ENCODE measurements at places on chromosomes 4 and X.
A peak's percentile ranks its signal among the peaks of the same experiment; 100 is the strongest.

GRCh38 chr4:77367638-77368037 lies 210.6 kb downstream of the CCNG2 start:
- no peak for DNase-seq

- DNase-seq, result no peak
Measured at GRCh38 chr4:142581881-142582280, 264.2 kb downstream of the INPP4B start.

- peak; percentile 11 for DNase-seq
Measured at GRCh38 chr4:17324386-17324830, 187.5 kb downstream of the QDPR start.

DNA sequence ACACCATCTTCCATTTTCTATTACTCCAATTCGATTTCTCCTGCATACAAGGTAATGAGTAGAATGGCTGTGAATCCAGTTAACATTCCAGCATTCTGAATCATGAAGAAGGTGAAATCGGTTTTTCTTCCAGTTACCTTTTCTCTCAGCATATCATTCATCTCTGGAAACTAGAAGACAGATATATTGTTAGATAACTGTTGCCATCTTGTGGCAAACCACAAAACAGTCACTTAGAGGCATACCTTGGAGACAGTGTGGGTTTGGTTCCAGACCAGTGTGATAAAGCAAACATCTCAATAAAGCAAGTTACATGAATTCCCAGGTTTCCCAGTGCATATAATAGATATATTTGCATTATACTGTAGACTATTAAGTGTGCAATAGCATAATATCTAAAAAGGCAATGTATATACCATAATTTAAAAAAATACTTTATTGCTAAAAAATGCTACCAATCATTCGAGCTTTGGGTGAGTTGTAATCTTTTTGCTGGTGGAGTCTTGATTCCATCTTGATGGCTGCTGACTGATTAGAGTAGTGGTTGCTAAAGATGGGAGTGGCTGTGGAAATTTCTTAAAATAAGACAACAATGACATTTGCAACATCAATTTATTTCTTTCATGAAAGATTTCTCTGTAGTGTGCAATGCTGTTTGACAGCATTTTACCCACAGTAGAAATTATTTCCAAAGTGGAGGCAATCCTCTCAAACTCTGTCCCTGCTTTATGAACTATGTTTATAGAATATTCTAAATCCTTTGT lies 82.1 kb downstream of the SLC39A8 start:
- no peak for DNase-seq

DNA sequence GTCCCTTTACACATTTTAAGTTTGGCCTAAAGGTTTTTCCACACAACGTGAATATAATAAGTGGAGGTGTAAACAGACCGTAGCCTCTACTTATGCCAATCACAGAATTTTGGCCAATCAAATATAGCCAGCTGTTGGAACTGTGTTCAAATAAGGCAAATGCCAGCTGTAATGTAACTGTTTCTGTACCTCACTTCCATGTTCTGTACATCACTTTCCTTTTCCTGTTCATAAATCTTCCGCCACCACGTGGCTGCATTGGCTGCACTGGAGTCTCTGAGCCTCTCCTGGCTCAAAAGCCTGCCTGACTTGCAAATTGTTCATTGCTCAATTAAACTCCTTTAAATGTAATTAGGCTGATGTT lies 105.1 kb upstream of the SMIM31 start:
- DNase-seq, result no peak

GRCh38 chrX:43656005-43656494 lies at the start of gene MAOA:
Gene MAOA, plus strand, starts transcription at chrX:43656299. Its CDS starts 43 bp downstream, at chrX:43656342.
- DNase-seq, result peak; percentile 88

DNA sequence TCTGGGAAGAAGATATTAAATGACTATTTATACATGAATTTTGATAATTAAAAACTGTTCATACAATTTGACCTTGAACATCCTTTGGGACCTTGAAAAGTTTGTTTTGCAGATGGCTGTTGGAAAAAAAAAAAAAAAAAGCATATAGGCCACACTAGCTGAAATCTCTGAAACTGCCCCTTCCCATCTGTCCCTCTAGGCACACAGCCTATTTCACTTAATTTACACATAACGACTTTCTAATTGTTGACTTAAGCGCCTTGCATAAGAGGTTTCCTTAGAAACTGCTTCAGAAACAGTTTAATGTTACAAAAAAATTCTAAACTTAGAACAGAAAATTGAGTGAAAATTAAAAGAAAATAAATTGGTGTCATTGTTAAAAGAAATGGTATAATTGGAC lies 131.0 kb downstream of the COX18 start:
- DNase-seq, result no peak

GRCh38 chr4:169664615-169665014 lies 44.2 kb downstream of the CLCN3 start:
- no peak for DNase-seq

DNA sequence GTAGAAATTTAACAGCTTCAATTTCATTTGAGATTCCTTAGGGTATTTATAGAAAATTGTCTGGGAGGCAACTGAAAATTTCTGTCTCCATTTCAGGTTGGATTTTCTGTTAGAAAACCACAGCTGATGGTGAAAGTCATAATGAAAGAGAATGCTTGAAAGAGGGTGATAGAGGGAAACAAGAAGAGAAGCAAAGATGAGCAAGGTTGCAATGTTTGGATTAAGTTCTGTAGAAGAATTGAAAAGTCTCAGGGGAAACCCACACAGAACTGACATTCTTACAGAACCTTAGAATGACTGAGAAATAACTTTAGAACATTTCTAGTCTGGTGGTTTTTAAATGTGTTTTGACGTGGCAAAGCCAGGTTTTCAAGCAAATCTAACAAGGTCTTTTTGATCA lies 14.7 kb downstream of the GBA3 start:
- no peak for DNase-seq

- DNase-seq, result no peak
Measured at GRCh38 chrX:41542536-41542935, 95.4 kb downstream of the NYX start.

DNA sequence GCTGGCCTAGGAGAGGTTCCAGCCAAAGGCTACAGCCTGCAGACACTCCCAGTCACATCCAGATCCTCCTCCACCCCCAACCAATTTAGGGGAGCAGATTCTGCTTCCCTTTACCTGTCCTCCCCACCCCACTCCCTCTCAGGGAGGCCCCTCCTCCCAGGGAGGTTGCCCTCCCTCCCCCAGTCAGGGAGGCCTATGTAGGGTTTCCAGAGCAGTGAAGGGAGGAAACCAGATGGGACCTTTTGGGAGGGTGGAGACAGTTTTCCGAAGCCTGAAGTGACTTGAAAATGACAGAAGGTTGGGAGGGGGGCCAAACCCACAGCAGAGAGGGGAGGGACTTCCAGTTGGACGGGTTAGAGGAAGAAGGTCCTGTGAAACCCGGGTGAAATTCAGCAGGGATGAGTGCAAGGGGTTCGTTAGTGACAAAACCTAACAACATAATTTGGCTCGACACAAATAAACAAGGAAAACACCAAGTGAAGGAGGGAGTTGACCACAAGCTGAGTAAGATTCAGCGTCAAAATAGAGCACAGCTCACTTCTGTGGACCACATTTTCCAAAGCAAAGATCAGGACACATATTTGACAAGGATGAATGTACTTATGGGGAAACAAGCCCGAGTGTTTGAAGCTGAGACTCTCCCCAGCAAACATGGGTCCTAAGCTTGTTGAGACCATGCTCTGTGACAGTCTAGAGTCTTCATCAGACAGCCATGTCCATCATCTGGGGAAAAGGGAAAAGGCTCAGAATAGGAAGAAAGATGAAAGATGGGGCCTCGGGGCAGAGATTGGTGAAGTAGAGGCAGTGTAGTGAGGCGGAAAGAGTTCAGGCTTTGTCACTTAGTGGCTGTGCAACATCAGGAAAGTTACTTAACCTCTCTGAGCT lies 46.4 kb downstream of the PRPS1 start:
- DNase-seq, result peak; percentile 69

- no peak for DNase-seq
Measured at GRCh38 chr4:98098764-98099163, 44.5 kb downstream of the STPG2 start.

DNA sequence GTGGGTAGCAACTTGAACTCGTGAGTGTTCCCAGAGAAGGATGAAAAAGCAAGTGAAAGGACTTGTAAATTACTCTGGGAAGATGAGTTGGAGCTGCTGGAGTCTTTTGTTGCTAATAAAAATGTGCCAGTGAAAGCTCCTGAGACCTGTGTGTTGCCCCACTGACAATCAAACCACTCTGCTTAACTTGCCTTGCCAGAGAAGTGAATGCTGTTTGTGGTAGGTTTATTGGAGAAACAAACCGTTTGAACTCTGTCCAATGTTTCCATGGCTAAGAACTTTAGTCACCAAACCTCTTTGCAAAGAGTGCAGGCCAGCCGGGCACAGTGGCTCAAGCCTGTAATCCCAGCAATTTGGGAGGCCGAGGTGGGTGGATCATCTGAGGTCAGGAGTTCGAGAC lies 586.9 kb downstream of the PCDH7 start:
- no peak for DNase-seq

GRCh38 chr4:8682725-8683124 lies 90.2 kb downstream of the CPZ start:
- DNase-seq, result no peak

GRCh38 chrX:103864886-103865534 lies 33.0 kb upstream of the RAB9B start:
- DNase-seq, result no peak

DNA sequence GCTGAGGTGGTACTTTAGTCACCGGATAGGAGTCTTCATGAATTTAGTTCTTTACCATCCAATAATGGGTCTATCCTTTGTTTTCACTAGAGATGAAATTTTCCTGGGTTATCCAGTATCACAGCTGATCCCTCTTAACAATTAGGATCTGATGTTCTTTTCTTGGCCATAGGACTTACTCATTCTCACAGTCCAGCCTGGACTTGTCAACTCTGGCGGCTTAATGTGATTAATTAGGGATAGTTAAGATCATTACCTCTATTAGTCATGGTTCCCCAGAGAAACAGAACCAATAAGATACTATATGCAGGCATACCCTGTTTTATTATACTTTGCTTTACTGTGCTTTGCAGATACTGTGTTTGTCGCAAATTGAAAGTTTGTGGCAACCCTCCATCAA lies 272.7 kb upstream of the FAT4 start:
- no peak for DNase-seq

DNA sequence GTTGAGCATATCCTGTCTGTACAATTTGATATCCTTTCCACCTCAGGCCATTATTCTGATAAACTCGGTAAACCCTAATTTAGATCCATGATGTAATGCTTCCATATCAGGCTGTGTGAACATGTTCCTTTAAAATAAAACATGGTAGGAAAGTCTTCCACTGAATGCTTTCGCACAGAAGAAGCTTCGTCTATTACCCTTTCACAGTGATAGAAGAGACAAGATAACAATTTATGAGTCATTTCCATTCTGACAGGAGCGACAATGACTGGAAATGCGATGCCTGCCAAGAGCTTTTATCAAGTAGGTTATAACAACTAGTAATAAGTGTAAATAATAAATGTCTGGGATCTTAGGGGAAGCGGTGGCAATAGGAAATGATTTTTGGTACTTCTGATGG lies 98.8 kb downstream of the TTC29 start:
- no peak for DNase-seq

DNA sequence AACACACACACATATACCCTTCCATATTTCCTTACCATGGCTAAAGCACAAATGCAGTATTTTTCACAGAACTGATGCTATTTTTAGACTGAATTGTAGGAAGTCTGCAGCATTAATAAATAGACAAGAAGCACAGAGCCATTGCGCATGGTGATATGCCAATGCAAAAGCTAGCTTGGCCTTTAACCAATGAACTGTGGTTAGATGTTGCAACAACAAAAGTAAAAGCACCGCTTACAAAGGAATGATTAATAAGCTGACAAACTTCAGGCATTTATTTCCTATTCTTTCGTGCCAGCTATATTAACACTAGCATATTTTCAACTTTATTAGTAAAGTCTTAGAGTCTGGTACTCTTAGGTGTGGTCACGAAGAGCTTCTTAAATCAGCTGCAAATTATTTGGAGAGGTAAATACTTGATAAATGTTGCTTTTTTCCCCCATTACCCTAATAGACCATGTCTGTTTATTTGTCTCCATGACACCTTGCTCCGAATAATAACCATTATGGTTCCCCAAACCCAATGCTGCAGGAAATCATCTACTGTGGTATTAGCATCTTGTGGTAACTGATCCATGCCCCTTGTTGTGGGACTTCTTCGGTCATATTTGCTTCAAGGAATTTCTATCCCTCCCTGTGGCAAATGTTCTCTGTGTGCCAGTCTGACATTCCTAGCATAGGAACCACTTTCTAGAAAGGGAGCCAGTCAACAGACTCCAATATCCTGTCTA lies 306.1 kb upstream of the TAPT1 start:
- DNase-seq, result no peak

- no peak for DNase-seq
Measured at GRCh38 chr4:622071-622995, 3.0 kb upstream of the PDE6B start.

- no peak for DNase-seq
Measured at GRCh38 chr4:161419822-161420221, 744.0 kb downstream of the FSTL5 start.

DNA sequence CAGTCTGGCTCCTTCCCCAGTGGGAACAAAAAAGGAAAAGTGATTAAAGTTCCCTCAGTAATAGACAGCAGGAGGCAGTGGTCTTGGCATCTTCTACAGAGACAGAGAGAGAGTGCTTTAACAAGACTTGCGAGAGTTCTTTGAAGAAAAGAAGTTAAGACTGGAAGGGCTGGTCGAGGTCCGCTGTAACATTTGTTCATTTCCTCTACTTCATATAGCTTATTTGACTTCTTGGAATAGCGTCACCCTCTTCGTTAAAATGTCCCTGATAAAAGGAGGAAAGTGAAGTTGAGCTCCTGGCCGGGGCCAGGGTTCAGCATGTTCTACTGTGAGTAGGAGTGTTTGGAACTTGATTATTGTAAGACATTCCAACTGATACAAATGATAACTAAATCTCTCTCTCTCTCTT lies 179.8 kb downstream of the SLIT2 start:
- no peak for DNase-seq

- DNase-seq, result no peak
Measured at GRCh38 chr4:116585246-116585645, 500.1 kb downstream of the TRAM1L1 start.

DNA sequence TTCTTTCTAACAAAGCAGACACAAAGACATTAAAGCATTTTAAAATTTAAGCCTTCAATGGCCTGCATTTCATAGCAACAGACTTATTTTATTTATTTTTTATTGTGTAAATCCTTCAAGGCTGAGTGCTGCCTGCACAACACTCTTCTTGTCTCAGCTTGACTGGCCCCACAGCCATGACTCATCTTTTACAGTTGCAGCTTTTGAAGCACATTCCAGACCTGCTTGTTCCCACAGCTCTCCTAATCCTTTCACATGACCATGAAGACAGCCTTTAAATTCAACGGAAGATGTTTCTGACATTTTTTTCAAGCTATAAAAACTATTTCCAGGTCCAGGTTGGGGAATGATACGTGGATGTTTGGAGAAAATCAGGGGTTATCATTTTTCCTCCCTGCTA lies 276.9 kb upstream of the TACR3 start:
- no peak for DNase-seq

- DNase-seq, result peak; percentile 33
Measured at GRCh38 chrX:48939524-48940228, 17.7 kb downstream of the OTUD5 start.

- DNase-seq, result no peak
Measured at GRCh38 chr4:87521319-87521718, 7.9 kb downstream of the SPARCL1 start.

All from transverse colon (tissue), 4 donors.